ENCODE measurements at places on chromosomes 2 and 18.

- no peak for DNase-seq
Observed at GRCh38 chr2:75707901-75708300, 2.8 kb downstream of the GCFC2 start.

DNA sequence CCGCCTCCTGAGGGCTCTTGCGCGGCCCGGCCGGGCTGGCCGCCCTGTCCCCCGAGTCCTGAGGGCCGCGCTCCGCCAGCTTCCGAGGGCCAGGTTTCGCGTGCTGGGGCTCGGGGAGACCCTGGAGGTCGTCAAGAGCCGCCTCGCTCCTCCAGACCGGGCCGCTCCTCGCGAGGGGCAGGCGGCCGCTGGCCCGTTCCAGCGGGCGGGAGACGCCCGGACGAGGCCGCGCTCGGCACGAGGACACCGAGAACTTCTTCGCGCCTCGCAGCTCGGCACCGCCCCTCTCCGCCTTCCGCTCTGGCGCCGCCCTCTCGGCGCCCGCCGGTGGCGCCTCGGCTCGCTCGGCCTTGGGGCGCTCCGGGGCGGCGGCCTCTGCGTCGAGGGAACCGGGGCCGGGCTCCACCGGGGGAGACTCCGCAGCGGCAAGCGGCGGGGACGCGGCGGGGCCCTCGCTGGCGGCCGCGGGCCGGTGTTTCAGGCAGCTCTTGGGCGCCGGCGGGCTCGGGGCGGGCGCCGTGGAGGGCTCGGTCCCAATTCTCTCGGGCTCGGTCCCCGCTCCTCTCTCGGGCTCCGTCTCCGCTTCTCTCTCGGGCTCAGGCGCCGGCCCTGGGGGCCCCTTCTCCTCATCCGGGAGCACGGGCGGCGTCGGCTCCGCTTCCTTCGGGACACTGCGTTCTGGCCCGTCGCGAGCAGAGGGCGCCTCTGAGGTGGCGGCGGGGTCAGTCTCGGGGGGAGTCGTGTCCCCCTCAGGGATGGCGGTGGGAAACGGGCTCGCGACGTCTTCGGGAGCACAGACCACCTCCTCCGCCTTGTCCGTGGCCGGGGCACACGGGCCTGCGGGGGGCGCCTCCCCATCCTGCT, 91.6 kb upstream of the MGAT4A start:
- peak; percentile 41 for DNase-seq

DNA sequence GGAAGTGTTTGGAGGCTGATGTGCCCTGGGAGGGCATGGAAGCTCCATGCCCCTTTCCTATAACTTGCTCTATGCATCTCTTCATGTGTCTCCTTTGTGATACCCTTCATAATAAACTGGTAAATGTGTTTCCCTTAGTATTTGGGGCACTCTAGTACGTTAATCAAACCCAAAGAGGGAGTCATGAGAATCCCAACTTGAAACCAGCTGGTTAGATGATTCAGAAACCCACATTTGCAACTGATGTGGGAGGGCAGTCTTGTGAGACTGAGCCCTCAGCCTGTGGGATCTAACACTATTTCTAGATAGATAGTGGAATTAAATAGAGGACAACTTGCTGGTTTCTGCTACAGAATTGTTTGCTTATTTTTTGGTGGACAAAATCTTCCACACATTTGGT, 20.3 kb downstream of the ANKRD30B start:
- no peak for DNase-seq

DNA sequence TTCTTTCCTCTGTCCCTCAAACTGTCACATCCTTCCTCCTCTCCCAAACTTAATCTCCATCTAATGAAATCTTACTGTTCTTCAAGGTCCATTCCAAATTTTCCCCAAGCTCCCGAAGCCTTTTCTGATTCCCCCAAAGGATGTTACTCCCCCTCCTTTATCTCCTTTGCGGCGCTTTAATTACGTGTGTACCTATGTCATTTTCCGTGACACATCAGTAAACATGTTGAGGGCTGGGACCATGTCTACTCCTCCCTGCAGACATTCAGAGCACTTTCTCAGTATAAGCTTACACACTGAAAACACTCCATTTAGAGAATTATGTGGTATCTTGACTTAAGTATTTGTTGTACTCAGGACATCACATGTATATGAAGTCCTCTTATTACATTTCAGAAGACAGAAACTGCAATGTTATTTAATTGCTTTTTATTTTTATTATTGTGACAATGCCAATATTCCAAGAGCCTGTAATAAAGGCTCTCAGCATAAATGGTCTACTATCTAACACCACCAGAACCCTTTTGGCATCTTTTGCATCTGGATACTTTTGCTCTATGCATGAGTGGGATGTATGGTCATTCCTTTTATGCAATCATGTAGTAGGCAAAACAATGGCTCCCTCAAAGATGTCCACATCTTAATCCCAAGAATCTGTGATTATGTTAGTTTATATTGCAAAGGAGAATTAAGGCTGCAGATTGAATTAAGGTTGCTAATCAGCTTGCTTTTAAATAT, 1.8 kb downstream of the NMI start:
- DNase-seq: no peak

DNA sequence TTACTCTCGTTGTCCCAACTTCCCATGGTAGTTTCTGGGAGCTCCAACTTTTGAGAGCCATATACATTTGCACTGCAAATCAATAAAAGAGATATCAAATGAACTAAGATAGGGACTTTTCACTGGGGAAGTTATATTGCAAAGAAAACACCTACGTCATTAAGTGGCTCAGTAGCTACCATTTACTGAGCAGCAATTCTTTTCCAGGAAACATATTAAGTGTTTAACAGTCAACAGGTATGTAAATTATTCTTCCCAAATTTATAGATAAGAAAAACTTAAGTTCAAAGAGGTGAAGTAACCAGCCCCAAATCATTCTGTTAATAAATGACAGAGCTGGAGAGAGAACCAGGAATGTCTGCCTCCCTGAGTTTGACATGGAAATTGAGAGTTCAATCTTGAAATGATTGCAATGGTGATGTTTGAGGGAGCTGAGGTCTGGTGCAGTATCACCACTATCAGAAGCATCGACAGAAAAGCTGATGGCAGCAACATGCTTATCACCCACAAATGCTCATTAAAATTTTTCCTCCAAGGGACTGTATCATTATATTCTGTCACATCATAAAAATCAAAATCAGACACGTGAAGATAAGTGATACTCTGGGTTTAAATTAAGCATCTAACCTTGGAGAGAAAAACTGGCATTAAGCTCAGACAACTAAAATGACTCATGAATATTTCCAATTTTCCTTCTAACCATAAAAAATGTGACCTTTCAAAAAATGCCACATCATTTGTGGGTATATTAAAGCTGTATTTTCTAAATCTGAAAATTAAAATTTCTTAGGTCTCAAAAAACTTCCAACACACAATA, 43.4 kb downstream of the GAREM1 start:
- DNase-seq: no peak

DNA sequence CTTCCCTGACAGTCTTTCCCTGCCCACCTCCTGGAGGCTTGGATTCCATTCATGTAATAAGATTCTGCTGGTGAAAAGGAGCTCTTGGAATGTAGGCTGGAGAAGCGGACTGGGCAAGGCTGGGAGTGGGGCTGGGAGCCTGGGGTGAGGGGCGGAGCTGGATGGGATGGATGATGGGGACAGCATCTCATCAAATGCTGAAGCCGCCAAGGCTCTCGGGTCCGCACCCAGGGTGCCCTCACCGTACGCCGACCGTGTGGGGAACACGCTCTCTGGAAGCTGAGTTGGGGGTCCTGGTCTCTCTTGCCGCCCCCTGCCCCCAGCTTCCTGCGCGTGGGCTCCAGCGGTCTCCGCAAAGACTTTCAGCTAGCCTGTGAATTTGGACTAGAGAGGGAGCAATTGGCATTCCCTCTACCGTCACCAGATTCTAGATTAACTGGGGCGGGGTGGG, 9.1 kb downstream of the RAX start:
- DNase-seq: no peak

DNA sequence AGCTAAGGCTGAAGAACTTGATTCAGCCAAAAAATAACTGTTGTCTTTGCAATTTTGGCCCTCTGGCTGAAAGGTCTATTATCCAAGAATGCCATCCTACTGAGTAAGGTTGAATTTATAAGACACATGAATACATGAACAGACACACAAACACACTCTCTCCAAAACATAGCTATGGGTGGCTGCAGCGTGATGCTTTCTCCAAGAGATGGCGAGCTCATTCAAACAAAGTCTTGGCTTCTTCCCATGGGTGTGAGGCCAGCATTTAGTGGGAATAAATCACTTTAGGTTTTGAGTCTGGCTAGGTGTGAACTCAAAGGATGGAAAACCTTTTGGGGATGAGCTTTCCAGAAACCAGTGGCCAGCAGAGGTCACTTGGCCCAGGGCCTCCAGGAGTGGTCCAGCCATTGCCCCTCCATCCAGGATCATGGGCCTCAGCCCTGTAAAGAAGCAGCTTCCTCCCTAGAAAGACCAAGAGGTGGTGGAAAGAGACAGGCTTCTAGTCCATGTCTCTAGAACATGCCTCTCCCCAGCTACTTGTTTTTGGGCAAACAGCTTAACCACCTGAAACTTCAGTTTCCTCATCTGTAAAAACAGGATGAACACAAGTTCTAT, 11.0 kb upstream of the OSR1 start:
- DNase-seq: no peak

GRCh38 chr2:66579186-66580126, 144.5 kb downstream of the MEIS1 start:
- DNase-seq: no peak

GRCh38 chr2:11811036-11811654, 64.7 kb downstream of the LPIN1 start:
- DNase-seq: no peak

- no peak for DNase-seq
Observed at GRCh38 chr2:241706537-241706936, 4.7 kb downstream of the ING5 start.

GRCh38 chr2:164792316-164793170, 49.1 kb downstream of the COBLL1 start:
- no peak for DNase-seq

DNA sequence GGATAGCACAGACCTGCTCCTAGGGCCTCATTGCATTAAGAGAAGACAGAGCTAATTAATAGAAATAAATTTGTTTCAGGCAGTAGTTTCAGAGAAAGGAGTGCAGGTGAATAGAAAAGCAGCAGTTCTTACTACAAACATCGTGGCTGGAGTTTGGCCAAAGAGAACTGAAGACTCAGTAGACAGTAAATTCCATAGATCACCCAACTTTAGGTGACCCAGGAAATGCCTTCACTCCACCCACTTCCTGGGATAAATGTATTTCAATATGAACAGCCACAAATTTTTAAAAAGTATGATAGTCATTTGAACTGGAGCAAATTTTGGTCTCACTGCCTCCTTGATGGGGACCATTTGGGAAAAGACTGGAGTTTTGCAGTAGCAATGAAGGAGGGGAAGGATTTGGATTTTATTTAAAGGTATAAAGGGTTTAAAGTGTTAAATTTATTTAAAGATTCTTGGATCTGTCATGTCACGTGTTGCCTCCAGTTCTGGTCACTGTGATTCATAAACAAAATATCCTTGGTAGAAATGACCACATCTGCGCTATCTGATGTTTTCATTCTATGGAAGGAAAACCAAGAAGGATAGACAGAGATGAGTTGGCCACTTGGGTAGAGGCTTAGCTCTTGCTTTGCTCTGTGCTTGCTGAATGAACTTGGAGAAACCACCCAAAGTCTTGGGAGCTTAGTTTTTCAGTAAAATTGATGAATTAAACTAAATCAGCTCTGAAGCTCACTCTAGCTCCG, 390.2 kb downstream of the THSD7B start:
- DNase-seq: no peak

DNA sequence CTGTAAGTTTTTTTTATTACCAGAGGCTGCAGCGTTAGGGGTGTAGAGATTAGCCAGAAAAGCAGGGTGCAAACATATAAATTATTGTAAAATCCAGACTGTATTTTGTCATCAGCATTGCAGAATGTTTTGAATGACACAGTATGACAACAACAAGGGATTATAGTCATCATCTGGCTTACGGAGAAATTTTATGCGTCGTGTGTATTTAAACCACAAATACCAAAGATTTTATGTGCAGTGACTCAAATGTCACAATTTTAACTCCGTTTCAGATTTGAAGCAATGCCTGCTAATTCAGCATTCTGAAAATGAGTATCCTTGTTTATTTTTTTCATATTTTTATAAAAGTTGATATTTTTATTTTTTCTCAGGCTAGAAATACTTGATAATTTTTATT, 19.4 kb upstream of the TMX3 start:
- DNase-seq: no peak

DNA sequence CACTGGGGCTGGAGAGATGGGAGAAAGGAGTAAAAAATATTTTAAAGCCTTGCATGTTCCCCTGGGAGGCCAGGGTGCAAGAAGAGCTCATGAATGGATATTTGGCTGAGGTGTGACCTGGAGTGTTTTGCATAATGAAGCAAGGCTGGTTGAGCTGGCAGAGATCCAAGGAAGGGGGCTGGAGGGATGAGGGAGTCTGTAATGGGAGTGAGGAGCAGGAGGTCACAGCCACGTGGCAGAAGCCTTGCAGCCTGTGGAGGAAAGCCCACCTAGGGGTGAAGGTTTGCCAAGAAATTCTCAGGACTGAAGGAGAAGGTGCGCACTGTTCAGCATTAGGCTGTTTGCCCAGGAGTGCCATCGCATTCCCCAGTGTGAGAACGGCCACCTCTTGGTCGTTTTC, 40.3 kb upstream of the ATP8B1 start:
- no peak for DNase-seq

GRCh38 chr2:143486976-143487375, 357.8 kb downstream of the ARHGAP15 start:
- no peak for DNase-seq

DNA sequence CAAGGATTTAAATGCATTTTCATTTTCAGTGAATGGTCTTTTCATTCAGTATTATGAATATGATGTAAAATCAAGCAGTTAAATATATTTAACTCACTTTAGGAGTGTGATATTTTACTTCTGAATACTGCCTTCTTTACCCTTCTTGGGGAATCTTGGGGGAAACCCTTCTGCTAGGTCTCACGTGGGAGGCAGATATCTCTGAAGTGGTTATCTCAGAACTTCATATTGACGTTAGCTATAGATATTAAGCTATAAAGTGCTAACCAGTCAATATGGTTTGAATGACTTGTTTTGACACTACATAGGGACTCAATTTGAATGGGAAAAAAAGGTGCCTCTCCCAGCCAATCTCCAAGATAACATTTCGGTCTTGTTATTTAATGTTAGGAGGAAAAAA, 9.8 kb downstream of the REL start:
- no peak for DNase-seq

GRCh38 chr2:75140288-75140687, 59.0 kb downstream of the TACR1 start:
- DNase-seq: no peak

DNA sequence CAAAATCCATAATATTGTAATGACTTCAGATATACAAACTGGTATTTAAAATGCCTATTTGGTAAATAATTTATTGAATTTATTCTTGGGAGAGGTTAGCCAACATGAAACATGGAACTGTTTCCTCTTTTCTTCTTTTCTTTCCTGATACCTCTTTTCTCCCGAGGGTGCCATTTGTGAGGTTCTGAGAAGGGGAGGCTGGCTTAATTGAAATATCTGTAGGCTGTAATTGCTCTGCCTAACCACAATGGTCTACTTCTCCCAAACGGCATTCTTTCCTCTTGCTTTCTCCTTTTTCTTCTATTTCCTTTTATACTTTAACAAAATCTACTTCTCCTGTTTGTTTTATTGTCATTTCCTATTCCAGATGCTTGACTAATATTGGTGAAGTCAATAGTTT, 114.9 kb downstream of the TCF4 start:
- DNase-seq: no peak

GRCh38 chr18:22167471-22168241, 1.7 kb upstream of the GATA6 start:
- no peak for DNase-seq
